ENCODE measurements at places on chromosomes 5 and 9. TPM values are rescaled to one million over a fixed set of nuclear protein-coding genes. Genes with fewer than 3 reads are reported as not detected.

DNA sequence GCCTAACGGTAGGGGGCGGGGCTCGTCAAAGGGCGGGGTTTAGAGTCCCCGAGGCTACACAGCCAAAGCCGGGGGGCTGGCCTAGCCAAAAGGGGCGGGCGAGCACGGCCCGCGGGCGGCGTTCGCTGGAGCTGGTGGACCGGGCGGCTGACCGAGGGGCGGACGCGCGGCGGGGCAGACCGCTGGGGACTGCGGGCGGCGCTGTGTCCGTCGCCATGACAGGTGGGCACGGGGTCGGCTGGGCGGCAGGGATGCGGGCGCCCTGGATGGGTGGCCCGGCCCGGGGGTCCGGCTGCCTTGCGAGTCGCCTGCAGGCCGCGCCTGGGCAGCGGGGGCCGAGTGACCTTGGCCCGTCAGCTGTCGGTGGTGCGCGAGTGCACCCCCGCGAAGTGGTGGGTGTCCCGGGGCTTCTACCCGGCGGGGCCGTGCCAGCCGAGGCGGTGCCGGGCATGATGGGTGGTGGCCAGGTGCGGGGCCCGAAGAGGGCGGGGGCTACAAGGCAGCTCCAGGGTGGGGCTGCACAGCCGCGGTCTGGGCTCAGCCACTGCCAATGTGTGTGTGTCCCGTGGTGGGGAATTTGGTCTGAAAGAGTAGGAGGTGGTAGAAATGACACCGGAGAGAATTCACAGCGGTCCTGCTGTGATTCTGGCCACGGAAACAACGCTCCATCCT is at the start of gene CARD19:
Gene CARD19 (plus strand): TSS at position 87 of the 672 bp plus-strand sequence. CDS start 129 bp downstream, at position 216.
- no peaks in the 10 kb centered on the region for H3K27me3 ChIP-seq
- peak within 1 kb of the TSS; percentile 80 for H3K27ac ChIP-seq
- peaks cover 38% of the 10 kb centered on the region for H3K4me1 ChIP-seq
- no peak for DNase-seq
- peaks cover 4% of the 10 kb centered on the region for H3K36me3 ChIP-seq

GRCh38 chr5:109105631-109106267 is 304.0 kb downstream of the PJA2 start:
- DNase-seq, result peak; percentile 39
- H3K27ac ChIP-seq, result peak overlapping the region; percentile 23

GRCh38 chr5:51385216-51385615 is 2.0 kb downstream of the ISL1 start:
- no peak for DNase-seq
- peaks cover 3% of the 10 kb centered on the region for H3K4me1 ChIP-seq
- peaks cover 28% of the 10 kb centered on the region for H3K27me3 ChIP-seq
- H3K4me3 ChIP-seq, result no peak overlapping the region

DNA sequence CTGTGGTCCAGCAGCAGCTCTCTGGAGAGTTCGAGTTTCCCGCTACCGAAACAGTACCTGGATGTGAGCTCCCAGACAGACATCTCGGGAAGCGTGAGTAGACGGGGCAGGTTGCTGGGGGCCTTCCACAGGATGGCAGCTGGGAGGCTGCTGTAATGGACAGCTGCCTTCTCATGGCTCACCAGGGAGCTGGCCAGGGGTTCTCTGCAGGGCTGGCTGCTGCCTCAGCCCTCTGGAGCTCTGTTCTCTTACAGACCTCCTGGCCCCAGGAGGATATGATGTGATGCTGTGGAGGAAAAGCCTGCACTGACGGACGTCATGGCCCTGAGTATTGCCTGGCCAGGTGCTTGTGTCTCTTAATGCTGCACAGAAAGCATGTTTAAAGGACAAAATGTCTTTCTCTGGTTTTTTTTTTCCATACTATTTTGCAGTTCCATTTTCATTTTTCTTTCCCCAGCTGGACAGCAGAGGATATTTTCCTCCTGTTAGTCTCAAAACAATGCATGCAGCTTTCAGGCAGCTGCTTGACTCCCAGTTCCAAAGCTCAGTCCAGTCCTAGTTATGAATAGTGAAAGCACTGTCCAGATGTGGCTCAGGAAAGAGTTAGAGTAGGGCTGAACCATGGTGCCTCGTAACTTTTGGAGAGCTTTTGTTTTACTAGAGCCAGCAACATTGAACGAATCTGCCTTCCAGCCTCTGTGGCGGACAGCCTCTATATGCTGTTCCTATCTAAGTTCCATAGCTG is 77.5 kb upstream of the RARS1 start:
- no peaks in the 10 kb centered on the region for H3K27me3 ChIP-seq
- DNase-seq, result no peak
- peaks cover 34% of the 10 kb centered on the region for H3K4me1 ChIP-seq
- no peaks in the 10 kb centered on the region for H3K36me3 ChIP-seq
- H3K27ac ChIP-seq, result no peak overlapping the region

GRCh38 chr5:38922199-38922598 is 76.4 kb downstream of the OSMR start:
- no peak overlapping the region for H3K27ac ChIP-seq
- H3K27me3 ChIP-seq, result no peaks in the 10 kb centered on the region
- H3K4me3 ChIP-seq, result no peak overlapping the region
- peak; percentile 50 for DNase-seq
- H3K36me3 ChIP-seq, result peaks cover 66% of the 10 kb centered on the region
- peaks cover 21% of the 10 kb centered on the region for H3K4me1 ChIP-seq

- no peak overlapping the region for H3K4me3 ChIP-seq
- peaks cover 15% of the 10 kb centered on the region for H3K36me3 ChIP-seq
- H3K4me1 ChIP-seq, result peaks cover 50% of the 10 kb centered on the region
- H3K27ac ChIP-seq, result no peak overlapping the region
- no peak for DNase-seq
These were observed 233.5 kb upstream of the WWC1 start for GRCh38 chr5:168057905-168058304.

Gene FOXI1
- not detected for total RNA-seq

Gene TMEM232
- total RNA-seq, result 2.1 TPM

Gene MYOZ3
- not detected for total RNA-seq

Gene DAB2
- 49.9 TPM for total RNA-seq

Gene CARD9
- total RNA-seq, result 0.32 TPM

Gene RANBP17
- total RNA-seq, result 21.1 TPM

Gene NIPBL
- 18.9 TPM for total RNA-seq
